Skeletal muscle cell (primary cell): ENCODE measurements at places on chromosomes 12 and 14.

- no peak for DNase-seq
These were observed 209.8 kb upstream of the NUDT4 start for GRCh38 chr12:93167841-93168492.

DNA sequence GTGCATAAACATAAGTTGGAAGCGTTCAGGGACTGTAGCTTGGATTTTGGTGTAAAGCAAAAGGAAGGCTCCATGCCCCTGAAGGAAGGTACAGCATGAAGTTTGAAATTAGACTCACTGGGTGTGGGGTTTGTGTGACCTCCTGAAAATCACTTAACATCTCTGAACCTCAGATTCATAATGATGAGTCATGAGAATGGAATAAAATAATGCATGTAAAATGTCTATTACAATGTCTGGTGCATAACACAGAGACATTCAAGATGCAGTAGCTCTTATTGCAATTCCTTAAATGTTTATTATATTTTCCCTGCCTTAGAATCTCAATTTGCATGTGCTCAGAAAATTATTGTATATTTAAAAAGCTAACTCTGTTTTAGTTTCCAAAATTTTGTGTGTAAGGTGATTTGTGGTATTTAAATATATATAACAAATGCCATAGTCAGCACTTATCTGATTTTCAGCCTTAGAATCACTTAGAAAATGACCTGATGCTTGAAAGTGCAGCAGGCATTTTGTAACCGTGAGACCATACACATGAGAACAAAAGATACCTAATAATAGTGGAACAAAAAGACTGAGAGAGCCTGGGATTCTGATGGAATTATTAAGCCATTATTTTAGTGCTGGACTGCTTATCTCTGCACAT lies 66.3 kb downstream of the E2F7 start:
- DNase-seq: no peak

- no peak for DNase-seq
These were observed 82.7 kb downstream of the TBC1D30 start for GRCh38 chr12:64907097-64907496.

GRCh38 chr12:89949457-89950195 lies 241.0 kb upstream of the ATP2B1 start:
- peak; percentile 67 for DNase-seq

DNA sequence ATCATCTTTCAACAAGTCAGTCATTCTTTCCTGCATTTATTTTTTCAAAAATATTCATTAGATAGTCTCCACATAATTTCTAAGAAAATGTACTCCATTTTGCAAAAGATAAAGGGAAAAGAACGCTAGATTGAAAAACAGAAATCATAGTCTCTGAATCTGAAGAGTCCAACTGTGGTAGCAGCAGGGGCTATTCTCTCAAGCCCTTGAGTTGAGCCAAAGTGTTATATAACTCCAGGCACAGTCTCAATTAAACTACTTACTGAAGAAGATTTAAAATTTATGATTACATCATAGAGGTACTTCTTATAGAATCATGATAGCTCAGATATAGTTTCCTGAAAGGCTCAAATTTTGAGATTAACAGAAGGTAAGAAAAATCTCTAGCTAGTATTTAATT lies 5.8 kb downstream of the LDHB start:
- DNase-seq: no peak

GRCh38 chr12:119838826-119839600 lies 38.1 kb downstream of the CIT start:
- no peak for DNase-seq
